Left renal pelvis (tissue), 4 donors: ENCODE measurements at places on chromosomes 4 and X. TPM values are rescaled to one million over a fixed set of nuclear protein-coding genes. Genes with fewer than 3 reads are reported as not detected.

GRCh38 chrX:7574325-7574724, 268.6 kb upstream of the VCX start:
- no peak for DNase-seq

DNA sequence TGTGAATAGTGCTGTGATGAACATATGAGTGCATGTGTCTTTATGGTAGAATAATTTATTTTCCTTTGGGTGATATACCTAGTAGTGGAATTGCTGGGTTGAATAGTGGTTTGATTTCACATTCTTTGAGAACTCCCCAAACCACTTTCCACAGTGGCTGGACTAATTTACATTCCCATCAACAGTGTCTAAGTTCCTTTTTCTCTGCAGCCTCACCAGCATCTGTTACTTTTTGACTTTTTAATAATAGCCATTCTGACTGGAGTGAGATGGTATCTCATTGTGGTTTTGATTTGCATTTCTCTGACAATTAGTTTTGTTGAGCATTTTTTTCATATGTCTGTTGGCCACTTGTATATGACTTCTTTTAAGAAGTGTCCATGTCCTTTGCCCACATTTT, 29.1 kb downstream of the JADE3 start:
- DNase-seq: no peak

DNA sequence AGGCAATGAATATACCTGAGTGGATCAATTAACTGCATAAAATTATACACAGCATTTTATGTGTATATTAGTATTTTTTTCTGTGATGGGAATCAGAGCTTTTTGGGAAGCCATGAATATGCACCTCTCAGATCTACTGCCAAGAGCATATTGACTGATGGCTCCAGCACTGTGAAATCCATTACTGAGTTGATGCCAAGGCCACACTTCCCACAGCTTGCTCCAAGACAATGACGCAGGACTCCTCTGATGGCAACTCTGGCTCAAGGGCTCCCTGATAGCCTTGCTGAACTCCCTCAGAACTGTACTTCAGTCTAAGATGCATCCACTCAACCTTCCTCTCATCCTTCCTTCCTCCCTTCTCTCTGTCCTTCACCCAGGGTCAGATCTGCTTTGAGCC, 82.7 kb downstream of the OTC start:
- no peak for DNase-seq

- DNase-seq: no peak
Measured at GRCh38 chr4:102322736-102323135, 22.5 kb downstream of the SLC39A8 start.

DNA sequence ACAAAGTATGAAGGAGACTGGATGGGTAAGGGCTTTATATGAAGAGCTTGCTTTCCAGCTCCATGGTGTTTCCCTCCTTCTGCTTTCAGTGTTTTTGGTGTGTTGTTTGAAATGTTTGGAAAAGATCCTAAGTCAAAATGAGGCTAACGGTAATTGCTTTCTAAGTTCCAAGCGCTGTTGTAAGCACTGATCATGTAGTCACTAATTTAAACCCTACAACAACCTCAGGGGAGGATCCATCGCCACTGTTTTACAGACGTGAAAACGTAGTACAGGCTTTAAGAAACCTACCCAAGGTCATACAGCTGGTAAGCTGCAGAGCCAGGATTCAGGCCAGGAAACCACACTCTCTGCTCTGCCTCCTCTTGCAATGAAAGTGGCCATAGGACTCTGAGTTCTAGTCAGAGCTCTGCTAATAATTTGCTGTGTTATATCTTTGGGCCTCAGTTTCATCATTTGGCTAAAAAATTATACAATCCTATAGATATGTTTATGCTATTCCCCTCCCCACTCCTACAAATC, 102.9 kb upstream of the PGRMC2 start:
- no peak for DNase-seq

GRCh38 chr4:79210636-79211049, 115.2 kb downstream of the NAA11 start:
- no peak for DNase-seq

DNA sequence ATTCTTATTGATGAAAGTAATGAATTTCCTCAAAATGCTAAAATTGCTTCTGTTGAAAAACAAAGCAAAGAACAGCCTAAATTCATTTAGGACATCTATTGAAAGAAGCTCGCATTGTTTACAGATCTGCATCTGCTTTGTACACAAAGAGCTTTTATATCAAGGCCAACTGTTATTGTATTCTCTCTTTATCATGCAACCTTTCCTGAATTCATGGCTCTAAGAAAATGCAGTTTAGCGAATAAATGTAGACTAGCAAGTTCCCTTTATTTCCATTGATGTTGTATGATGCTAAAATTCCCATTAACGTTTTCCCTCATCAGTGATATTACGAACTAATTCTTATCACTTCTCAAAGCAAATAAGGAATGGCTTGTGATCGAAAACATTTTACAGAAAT, 446.3 kb downstream of the MID1IP1 start:
- DNase-seq: no peak

DNA sequence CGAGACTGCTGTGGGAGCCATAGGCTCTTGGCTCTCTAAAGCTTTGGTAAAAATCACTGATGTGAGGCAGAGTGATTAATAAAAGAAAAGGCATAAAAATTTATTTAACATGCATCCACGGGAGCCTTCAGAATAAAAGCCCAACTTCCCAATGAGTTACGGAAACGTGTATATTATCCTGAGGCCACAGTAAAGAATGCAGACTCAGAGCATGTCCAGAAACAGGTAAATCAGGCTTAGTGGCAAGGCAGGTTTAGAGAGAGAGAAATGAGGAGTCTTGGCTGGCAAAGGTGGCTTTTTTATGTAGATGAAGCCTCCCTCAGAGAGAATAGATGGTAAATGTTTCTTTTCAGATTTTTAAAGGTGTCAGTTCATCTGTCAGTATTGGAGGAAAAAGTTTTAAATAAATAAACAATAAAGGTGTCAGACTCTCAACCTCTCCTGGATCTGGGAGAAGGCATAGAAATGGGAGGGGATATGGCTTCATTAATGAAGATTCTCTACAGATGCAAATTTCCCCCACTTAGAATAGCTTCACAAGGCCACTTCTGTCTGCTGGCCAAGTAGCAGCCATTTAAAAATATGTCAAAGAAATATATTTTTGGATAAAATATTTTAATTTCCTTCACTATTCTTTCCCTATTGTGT, 24.0 kb downstream of the C4orf51 start:
- DNase-seq: no peak

- no peak for DNase-seq
Measured at GRCh38 chrX:40524423-40524822, 56.3 kb upstream of the ATP6AP2 start.

- DNase-seq: no peak
Measured at GRCh38 chr4:10096201-10096977, 20.2 kb downstream of the WDR1 start.

DNA sequence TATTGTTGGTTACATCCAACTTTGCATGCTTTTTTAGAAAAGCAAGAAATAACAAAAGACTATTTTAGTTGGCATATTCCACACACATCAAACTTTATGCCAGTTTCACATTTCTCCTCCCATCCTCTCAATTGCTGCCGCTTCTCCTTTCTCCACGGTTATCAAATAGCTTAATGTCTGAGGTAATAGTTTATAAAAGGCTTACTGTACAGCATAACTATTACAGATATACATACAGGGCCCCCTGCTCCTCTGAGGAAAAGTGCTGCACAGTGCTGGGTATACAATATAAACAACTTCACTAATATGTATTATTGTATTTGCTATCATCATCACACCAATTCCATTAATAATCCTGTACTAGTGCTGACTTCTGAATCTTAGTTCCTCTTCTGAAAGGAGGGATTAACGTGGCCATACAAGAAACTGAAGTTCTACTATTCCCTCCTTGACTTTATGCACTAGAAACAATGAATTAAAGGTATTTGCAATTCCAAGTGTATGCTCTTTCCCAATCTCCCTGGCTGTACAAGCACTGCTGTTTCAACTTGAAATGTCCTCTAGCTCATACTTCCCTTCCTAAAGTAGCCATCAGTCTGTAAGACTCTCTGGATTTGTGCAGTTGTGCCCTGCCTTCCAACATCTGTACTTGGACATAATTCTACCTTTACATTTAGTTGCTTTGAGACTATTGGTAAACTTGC, 2.5 kb downstream of the CCNI start:
- no peak for DNase-seq

DNA sequence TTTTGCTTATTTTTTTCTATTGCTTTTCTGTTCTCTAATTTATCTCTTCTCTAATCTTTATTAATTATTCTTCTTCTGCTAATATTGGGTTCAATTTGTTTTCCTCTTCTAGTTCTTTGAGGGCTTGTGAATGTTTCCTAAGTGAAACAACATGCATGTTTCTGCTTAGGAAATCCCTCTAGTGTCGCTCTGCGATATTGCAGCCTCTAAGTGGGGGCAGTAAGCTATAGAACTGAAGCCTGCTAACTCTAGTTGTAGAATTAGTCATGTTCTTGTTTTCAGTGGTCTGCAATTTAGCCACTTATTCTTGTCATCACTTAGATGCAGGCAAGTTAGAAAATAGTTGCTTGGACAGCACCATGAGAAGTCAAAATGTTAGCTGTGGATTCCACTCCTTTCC, 222.6 kb downstream of the SPIN4 start:
- no peak for DNase-seq

GRCh38 chrX:36640232-36640631, 367.9 kb upstream of the FAM47C start:
- no peak for DNase-seq

DNA sequence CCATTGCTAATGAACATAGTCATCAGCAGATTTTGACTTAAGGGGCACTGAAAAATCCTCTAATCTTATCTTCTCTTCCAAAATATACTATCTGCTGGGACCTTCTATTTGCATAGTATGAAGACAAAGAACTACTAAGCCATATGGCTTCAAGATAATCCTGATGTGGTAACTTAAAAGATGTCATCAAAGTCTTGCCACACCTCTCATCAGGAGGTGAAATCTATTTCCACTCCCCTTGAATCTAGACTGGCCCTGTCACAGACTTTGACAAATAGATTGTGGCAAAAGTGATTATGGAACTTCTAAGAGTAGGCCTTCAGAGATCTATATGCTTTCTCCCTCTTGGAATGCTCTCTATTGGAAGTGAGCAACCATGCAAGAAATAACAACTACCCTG, 27.3 kb upstream of the TET2 start:
- DNase-seq: no peak

Gene PHEX
- polyA plus RNA-seq: 0.46 TPM

Gene S100P
- 3.9 TPM for polyA plus RNA-seq

Gene BST1
- 16.2 TPM for polyA plus RNA-seq

Gene UGT2B15
- polyA plus RNA-seq: not detected

Gene FRMD7
- 0.20 TPM for polyA plus RNA-seq

Gene AREG
- polyA plus RNA-seq: 0.23 TPM
